ENCODE measurements at places on chromosomes 1 and 21.

GRCh38 chr1:226512076-226512728 is 36.4 kb upstream of the STUM start:
- no peak for DNase-seq

DNA sequence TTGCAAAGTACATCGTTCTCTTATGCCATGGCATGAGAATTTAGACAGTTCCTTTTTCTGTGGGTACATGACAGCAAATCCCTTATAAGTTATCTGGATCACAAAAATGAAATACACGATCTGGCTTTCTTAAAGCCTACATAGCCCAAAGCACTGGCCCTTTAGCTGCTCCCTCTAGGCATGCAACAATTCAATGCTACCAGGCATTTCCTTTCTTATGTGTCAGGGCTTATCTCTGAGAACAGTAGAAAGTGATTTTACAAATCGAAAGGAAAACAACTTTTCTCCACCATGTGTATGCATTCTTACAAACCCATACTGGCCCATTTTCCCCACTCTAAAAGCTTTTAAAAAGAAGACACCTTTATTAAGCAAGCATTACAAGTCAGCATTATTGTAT is 139.7 kb downstream of the GRIK1 start:
- DNase-seq, result no peak

GRCh38 chr1:163163163-163163562 is 39.6 kb downstream of the RGS5 start:
- DNase-seq, result no peak

GRCh38 chr1:94942171-94943128 is 15.5 kb upstream of the CNN3 start:
- no peak for DNase-seq

Measured in activated CD4-positive, alpha-beta memory T cell treated with anti-CD3 and anti-CD28 coated beads for 36 hours (primary cell).